ENCODE measurements at places on chromosomes 1 and 21. TPM values are rescaled to one million over a fixed set of nuclear protein-coding genes. Genes with fewer than 3 reads are reported as not detected.
A peak's percentile ranks its signal among the peaks of the same experiment; 100 is the strongest.

Gene SH2D5
- total RNA-seq: 0.30 TPM

Gene FLG
- 171 TPM for total RNA-seq

Gene ERVH48-1
- total RNA-seq: 0.20 TPM

Gene CD247
- total RNA-seq: 1.2 TPM

Gene THEM5
- 8.4 TPM for total RNA-seq

Gene S100A9
- 1,024 TPM for total RNA-seq

Gene LCE3D
- total RNA-seq: 1.9 TPM

Gene TSACC
- total RNA-seq: not detected

DNA sequence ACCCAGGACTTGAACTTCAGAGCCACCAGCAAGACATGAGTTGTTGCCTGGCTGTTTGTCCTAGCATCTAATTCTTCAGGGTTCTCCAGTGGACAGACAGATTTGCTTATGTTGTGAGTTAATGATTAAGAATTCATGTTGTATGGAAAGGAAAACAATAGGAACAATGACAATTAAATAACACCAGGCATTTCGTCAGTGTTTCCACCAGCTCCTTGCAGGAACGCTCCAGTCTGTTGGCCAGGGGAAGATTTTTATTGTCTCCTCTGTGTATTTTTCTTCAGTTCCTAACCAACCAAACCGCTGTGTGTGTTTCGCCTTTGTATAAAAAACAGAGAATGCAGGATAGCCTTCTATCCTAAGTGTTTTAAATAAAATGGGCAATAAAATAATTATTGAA lies 64.4 kb upstream of the PTGFR start:
- DNase-seq: peak; percentile 32

GRCh38 chr1:222781251-222781650 lies 33.6 kb upstream of the DISP1 start:
- no peak for DNase-seq

- no peak for DNase-seq
Observed at GRCh38 chr1:203306965-203307541, 1.7 kb downstream of the BTG2 start.

- no peak for DNase-seq
Observed at GRCh38 chr1:192609110-192610079, 26.6 kb upstream of the RGS13 start.

DNA sequence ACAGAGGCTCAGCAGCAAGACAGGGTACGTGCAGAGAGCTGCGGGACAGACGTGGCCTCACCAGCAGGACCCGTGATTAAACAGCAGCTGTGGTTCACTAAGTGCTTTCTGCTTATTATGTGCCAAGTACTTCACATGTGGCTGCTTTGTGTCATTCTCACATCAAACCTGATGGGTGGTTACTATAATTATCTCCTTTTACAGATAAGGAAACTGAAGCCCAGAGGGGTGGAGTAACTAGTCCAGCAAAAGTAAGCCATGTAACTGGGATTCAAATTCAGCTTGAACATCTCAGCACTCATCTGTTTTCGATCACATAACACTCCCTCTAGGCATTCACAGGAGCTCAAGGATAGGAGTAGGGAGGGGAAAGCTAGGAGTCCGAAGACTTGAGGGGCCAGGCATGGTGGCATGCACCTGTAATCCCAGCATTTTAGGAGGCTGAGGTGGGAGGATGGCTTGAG lies 50.8 kb upstream of the CLIC4 start:
- DNase-seq: no peak

- no peak for DNase-seq
Observed at GRCh38 chr1:1354271-1355247, 3.8 kb downstream of the MXRA8 start.

DNA sequence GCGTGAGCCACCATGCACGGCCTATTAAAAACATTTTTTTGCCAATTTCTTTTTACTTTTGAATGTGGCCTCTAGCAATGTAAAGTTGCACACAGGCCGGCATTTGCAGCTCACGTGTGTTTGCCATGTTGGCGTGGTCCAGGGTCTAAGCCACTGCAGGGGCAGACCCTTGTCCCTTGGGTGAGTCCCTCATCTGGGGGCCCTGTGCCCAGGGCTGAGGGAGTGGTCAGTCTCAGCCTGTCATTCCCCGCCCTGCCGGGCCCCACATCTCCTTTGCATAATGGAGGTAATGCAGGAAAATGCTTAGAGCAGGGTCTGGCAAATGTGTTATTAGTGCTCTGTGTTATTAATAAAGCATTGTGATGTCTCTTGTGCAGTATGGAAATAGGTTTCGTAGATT lies 16.9 kb downstream of the AGPAT3 start:
- no peak for DNase-seq

GRCh38 chr1:235095938-235096562 lies 32.6 kb downstream of the TOMM20 start:
- DNase-seq: no peak

DNA sequence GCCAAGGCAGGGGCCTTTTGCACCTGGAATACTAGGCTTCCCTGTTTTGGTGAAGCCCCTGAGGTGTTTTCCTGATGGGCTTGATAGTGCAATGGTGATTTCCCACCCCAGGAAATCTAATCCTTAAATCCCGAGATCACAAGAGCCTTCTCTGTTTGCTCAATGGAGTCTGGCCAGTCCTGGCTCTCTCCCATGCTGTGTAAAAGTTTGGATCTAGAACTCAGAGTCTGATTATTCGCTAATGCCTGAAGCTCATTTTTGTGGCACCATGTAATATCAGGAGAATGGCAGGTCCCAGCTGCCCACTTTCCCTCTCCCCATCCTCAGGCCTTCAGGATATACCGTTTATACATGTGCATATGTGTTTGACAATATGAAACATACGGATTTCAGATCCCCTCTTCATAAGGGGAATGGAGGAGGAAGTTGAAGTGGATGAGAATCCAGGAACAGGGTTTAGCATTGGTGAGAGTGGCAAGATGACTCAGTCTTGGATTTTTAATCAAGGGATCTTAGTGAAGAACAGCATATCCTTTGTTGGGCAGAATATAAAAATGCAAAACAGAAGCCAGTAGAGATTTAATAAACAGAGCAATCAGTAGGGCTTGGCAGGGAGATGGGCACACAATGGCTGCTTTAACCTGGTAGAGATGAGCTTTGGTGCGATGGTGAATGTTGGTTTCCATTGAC lies 62.1 kb downstream of the CLIC6 start:
- no peak for DNase-seq

GRCh38 chr1:34825455-34826091 lies 32.8 kb downstream of the GJA4 start:
- DNase-seq: no peak

Data from skin of body (tissue), 3 donors.